ENCODE measurements at places on chromosomes 1 and 21.
A peak's percentile ranks its signal among the peaks of the same experiment; 100 is the strongest.

- DNase-seq = no peak
These were observed 25.0 kb upstream of the PRELP start for GRCh38 chr1:203450479-203451149.

- DNase-seq = no peak
These were observed 63.7 kb upstream of the ABCG1 start for GRCh38 chr21:42155045-42155855.

DNA sequence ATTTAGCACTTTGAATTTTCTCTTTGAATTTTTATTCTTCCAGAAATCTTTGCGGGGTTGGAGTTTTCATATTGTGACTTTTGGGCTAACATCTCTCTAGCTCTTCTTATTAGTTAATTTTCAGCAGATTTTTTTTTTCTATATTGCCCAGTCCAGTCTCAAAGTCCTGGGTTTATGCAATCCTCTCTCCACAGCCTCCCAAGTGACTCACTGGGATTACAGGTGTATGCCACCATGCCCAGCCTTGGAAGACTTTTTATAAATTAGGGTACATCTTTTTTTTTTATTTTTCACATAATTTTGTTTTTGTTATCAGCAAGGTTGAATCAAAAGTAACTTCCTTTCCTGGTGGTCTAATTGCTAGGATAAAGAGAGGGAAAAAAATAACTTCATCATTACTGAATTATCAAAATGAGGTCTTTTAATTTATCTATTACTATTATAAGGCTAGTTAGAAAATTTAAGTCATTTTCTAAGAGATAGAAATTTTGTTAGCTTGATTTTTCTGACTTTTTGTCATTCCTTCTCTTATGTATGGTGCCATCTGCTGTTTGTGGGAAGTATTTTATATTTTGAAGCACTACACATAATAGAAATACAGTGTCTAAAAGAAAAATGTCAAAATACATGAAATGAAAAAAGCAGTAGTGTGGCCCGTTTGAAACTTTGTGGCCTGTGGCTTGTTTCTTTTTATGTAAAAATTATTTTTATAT lies 273.4 kb upstream of the CACYBP start:
- no peak for DNase-seq

GRCh38 chr1:111201275-111202090 lies 1.0 kb upstream of the DENND2D start:
- DNase-seq = no peak

GRCh38 chr1:21468599-21468998 lies 28.7 kb downstream of the NBPF3 start:
- DNase-seq = no peak

DNA sequence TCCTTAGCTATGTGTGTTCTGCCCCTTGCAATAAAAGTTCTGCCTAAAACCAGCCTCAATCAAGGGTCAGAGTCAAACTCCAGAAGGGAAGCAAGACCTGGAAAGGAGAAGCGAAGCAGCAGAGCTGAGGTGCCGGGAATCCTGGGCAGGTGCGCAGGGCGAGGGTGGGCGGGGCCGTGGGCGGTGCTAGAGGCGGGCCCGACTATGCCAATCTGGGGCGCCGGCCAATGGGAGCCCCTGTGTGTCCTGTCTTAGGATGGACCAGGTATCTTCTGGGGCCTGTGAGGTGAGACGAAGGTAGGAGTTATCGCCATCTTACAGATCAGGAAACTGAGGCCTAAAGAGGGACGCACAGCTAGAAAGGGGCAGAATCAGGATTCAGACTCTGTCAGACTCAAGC lies 120.3 kb downstream of the PTPRU start:
- DNase-seq = no peak

DNA sequence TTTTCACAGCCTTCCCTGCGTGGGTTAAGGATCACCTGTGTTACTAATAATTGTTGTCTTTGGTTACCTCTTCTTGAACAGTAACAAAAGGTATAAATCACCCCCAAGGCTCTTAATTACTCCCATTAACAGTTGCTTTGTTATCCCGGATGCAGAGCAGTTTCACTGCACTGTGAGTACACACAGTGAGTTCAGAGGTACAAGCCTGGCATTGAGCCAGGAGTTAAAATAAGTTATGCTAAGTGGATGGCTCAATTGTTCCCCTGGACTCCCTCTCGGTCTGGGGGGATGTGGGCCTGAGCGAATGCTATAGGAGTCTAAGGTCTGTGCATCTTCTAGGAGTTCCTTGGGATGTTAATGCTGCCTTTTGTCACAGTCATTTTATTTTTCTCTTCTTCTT lies 258.3 kb downstream of the ATG4C start:
- no peak for DNase-seq

DNA sequence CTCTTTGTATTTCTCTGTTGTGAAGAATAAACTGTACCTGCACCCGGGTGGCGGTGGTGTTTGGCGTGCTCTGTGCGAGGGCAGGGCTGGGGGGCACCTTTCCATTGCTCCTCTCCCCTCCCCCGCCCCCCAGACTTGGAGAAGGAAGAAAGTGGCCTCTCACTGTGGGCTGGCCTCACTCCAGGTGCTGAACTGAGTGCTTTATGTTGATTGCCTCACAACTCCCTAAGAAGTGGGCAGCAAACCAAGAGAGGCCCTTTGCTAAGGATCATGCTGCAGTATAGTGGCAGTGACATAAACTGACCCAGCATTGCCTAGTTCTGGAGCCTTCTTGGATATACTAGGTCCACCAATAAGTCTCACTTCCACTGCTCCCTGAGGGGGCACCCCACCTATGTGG lies 20.2 kb downstream of the A3GALT2 start:
- DNase-seq = peak; percentile 57

DNA sequence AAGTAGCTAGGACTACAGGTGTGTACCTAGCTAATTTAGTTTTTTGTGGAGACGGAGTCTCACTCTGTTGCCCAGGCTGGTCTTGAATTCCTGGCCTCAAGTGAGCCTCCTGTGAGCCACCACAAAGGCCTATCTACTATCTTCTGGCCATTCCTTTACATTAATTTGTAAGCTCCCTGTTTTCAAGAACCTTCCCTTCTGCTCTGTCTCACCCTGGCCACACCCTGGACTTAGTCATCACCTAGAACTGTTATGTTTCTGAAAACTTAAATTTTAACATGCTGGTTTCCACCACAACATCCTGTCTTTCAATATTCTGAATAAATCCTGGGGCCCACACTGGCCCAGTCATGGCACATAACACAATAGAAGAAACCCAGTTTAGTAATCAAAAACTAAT lies 4.9 kb upstream of the B4GALT3 start:
- no peak for DNase-seq

GRCh38 chr21:19120591-19120990 lies 717.0 kb upstream of the TMPRSS15 start:
- no peak for DNase-seq

DNA sequence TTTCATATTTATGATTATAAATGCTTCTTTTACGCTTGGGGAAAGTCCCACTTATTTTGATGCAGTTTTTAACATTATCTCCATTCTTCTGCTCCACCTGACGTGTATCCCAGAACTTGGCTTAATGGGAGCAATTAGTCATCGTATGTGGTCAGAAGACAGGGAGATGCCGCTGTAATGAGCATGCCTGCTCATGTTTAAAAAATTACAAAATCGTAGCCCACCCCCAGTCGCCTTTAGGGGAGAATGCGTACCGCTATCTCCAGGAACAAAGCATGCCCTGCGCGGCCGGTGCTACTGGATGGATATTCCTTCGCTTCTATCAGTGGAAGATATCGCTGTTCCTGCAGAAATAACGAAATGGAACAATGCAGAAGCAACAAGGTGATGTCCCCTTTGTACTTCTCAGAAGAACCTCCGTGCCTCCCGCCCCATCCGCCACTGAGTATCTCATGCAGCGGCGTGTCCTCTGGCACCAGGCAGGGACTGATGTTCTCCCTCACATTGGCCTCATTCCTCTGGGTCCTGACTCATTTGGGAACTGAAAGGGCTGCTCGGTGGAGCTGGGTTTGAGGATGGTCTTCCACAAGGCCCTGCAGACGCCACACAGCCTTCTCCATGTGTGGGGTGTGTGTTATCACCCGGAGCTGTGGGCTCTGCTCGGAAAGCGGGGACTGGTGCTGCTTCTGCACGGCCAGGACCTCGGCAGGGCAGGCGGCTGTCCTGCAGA lies 116.3 kb upstream of the COL6A1 start:
- peak; percentile 75 for DNase-seq

DNA sequence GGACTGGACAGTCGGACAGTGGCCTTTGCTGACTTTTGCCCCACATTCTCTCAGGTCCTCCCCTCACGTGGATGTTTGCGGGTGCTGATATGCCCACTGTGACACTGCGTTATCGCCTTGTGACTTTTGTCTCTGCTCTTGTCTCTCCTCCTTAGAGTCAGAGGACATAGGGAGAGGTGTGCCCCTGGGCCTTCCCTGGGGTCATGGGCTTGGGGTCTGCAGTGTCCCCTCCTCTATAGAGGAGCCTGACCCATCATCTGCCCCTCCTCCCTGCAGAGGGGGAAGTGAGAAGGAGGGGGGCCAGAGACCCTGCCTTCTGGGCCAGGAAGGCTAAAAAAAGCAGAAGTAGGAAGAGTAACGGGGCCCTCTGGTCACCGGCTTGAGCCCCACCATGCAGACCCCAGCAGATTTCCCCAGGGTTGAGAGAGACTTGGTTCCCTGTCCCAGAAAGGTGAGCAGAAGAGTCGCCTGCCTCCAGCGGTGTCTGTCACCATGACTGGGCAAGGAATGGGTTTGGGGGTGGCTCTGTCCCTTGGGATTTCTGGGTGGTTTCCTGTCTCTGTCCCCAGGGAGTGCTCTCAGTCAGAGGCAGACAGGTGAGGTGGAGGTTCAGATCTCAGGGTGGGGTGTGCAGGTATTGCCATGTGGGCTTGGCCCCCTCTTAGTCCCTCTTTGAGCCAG lies 13.3 kb downstream of the RPS6KA1 start:
- no peak for DNase-seq

DNA sequence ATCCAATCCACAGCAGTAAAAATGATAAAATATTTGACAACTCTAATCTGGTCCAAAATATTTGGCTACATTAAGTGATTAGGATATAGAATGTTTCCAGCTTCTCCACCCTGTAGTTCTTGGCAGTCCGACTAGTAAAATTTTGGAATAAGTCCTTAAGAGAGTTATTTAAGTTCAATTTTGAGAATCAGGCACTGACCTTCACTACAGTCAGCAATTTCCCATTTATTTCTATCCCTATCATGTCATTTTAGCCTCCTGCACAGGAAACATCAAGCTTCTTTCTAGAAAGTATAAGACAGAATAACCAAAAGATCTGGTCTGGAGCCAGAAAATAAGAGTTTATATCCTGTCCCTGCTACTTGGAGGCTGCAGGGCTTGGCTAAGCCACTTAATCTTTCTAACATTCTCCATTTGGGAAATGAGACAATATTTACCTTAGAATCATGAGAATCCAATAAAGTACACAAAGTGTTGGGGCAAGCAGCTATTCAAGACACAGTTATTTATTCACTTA lies 162.2 kb downstream of the DPYD start:
- DNase-seq = peak; percentile 62

DNA sequence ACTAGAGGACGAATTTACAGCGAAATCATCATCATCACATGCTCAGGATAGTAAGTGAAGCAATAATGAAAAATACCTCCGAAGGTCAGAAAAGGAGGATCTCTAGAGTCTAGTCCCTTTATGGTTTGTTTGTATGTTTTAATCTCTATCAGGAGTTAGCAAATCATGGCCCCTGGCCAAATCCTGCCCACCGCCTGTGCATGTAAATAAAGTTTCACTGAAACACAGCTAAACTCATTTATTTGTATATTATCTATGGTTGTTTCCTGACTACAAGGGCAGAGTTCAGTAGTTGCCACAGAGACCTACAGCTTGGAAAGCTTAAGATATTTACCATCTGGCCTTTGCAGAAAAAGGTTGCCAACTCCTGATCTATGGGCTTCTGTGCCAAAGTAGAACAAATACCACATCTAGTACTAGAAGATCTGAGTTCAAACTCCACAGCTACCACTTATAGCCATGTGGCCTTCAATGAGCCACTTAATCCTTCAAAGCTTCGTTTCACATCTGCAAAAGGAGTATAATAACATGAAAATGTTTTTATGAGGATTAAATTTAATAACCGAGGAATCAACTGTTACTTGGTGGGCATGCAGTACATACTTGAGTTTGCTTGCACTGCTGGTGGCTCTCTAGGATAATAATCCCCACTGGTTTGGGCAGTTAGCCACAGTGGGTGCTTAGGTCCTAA lies 94.0 kb upstream of the KIF26B start:
- DNase-seq = no peak

- no peak for DNase-seq
These were observed 14.5 kb downstream of the CD247 start for GRCh38 chr1:167503626-167504466.

- DNase-seq = no peak
These were observed 83.9 kb downstream of the ADAMTS1 start for GRCh38 chr21:26761174-26761915.

DNA sequence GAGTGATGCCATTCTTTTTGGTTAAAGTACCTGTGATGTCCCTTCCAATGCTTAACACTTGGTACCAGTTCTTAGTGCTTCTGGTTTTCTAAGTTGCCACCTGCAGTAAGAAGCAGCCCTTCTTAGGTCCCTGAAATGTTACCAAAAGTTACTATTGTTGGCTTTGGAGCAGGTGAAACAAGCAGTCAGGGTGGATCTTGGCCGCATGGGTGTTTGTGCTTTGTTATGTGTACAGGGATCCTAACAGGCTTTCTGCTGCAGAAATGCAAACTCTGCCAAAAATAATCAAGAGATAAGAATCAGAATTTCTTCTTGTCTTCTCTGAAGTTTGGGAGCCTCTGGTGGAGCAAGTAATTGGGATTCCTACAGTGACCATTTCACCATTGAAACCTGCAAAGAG lies 84.4 kb downstream of the UBE4B start:
- DNase-seq = no peak

DNA sequence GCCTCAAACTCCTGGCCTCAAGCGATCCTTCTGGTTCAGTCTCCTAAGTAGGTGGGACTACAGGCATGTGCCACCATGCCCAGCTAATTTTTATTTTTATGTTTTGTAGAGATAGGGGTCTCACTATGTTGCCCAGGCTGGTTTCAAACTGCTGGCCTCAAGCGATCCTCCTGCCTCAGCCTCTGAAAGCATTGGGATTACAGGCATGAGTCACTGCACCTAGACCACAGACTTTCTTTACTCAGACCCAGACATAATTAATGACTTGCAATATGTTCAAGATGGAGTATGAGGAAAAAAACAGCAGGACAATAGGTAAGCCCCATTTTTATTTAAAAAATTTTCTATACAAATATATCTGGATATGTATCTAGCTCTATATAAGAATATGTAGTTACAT lies 13.2 kb downstream of the KANK4 start:
- no peak for DNase-seq

- no peak for DNase-seq
These were observed 53.1 kb downstream of the NAV1 start for GRCh38 chr1:201591981-201592380.

GRCh38 chr21:37827913-37828312 lies 88.3 kb downstream of the KCNJ6 start:
- no peak for DNase-seq

GRCh38 chr1:194476872-194477271 lies 1290.5 kb upstream of the B3GALT2 start:
- peak; percentile 43 for DNase-seq

Data from fibroblast of skin of left biceps (primary cell).